ENCODE measurements at places on chromosomes 5 and 9.

- DNase-seq, result no peak
Measured at GRCh38 chr5:143930561-143930960, 118.6 kb downstream of the HMHB1 start.

- DNase-seq, result no peak
Measured at GRCh38 chr5:170387775-170388639, 1.2 kb downstream of the KCNMB1 start.

GRCh38 chr5:158530115-158530514, 569.6 kb downstream of the EBF1 start:
- no peak for DNase-seq

DNA sequence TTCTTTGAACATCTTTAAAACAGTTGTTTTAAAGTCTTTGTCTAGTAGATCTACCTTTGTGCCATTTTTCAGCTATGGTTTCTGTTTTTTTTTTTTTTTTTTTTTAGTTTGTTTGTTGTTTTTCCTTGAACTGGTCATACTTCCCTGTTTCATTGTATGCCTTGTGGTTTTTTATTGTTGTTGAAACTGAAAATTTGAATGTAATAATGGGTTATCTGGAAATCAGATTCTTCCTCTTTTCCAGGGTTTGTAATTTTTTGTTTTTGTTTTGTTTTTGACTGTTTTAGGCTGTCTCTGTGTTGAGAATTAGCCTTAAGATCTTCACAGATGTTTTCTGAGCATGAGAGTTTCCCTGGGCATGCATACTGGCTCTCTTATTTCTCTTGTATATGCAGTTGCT, 269.6 kb upstream of the DAP start:
- DNase-seq, result no peak

DNA sequence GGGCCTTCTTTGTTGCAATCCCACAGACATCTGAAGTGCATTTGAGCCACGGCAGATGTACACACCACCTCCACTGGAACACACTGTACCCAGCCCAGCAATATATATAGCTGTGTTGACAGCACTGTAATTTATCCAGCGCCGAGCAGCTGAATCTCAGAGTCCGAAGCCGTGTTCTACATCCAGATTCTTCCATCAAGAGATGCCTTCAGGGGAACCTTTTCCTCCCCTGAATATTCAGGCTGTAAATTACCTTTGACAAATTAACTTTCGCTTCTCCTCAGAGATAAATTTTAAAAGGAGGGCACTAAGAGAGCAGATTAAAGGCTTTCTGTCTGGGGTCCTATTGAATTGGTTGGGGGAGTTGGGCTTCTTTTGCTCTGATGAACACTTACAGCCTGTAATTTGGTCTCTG, 76.4 kb downstream of the ROR2 start:
- DNase-seq, result no peak

DNA sequence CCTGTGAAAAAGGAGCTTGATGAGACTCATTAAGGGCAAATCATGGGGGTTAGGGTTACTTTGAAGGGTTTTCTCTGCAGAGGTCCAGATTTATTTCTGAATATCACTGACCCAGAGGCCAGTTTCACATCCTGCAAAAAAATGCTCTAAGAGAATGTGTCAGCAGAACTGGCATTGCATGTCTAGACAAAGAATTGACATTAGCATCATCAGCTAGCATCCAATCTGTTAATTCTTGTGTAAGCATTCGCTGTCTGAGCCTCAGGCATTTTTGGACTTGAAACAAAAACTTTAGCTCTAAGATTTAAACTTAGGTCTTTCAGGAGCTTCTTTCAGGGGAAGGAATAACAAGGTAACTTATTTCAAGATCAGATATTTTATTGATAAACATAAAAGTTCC, 187.9 kb upstream of the ELL2 start:
- DNase-seq, result no peak

DNA sequence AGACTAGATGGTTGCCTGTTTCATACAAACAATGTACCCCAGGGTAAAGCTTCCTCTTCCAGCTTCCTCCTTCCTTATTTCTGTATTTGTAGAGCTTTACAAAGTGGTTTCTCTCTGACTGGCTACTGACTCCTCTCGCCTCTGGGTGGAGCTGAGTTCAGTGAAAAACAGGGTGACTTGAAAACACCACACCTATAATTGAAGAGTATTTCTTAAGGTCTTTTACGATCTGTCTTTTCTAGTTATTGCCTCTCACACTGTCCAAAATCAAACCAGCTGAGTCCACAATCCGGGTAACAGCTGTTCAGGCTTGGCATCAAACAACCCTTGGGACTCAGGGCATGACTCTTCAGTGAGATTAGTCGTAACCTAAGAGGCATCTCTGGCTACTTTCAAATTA, 200.4 kb downstream of the ARRDC3 start:
- no peak for DNase-seq

DNA sequence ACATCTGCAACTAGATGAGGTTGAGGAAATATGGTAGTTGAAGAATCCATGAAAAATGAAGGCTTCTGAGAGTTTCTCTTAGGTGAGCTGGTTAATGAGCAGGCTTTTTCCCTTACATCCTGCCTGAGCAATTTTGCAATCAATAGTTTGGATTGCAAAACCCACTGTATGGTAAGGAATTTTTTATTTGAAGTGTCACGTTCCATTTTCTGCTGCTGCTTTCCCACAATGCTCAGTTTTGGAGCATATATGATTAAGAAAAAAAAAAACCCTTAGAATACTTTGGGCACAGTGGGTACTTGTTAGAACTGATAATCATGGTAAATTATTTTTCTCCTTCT, 144.2 kb downstream of the PCSK1 start:
- no peak for DNase-seq

- DNase-seq, result no peak
Measured at GRCh38 chr5:149271195-149271715, 404 bp upstream of the AFAP1L1 start.

GRCh38 chr9:89969881-89970639, 365.2 kb downstream of the GADD45G start:
- no peak for DNase-seq

DNA sequence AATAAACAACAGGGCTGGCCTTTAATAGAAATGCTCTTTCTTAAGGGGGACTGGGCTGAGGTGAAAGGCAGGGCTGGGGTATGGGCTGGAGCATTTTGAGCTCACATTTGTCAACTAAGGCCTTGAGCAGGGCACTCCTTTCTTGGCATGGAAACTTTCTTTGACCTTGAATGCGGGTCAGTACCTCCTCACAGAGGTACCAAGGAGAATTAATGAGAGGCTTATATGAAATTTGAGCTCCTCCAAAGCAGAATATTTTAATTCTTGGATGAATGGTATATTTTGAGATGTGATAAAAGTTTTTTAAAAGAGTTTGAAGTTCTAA, 3.1 kb downstream of the CYSTM1 start:
- no peak for DNase-seq

- DNase-seq, result no peak
Measured at GRCh38 chr5:141692919-141693725, 11.1 kb upstream of the ARAP3 start.

DNA sequence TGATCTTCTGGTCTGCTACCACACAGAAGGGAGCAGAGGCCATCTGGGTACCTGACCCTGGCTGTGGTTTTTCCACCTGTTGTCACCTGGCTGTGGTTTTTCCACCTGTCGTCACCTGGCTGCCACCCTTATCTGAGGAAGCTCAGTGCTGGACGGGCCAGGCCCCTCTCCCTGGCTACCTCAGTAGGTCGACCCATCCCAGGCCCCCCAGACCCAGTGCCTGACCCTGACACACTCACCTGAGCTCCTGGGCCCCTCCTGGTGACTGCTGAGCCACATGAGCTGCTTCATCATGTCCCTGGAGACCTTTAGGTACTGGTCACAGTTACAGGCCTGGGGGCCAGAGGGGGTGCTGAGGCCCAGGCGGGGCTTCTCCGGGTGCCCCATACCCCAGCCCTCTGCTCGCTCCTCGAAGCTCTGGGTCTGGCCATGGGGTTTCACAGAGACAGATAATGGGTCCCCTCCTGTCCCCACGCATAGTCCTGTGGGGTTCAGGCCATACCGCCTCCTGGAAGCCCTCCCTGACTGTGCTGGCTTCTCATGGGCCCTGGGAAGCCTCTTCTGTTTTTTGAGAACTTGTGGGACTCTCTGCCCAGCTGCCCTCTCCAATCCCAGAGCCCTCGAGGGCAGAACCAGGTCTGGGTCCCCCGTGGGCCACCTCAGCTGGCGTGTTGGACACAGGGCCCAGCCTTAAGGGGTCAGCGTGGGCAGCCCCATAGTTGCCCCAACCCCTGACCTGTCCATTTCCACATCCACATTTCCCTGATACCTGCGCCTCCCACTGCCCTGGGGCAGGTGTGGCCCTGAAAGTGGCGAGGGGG, 7.5 kb upstream of the NRARP start:
- peak; percentile 42 for DNase-seq

GRCh38 chr5:16980983-16981382, 44.9 kb upstream of the MYO10 start:
- DNase-seq, result no peak

DNA sequence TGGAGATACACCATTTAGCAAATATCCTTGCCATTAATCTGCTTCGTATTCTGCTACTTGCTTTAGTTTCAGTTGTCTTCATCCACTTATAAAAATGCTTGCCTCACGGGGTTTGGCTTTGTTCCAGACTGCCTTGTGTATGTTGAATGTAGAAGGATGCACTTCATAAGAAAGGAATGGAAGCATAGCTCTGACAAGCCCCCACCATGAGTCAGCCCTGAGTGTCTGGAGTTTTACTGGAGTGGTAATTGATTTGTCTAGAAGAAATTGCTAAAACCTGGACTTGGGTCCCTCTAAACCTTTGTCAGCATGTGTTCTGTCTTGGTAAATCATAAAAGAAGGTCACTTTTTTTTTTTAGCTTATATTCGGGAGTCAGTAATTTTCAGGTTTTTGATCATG, 4.6 kb downstream of the TEX48 start:
- DNase-seq, result peak; percentile 60

DNA sequence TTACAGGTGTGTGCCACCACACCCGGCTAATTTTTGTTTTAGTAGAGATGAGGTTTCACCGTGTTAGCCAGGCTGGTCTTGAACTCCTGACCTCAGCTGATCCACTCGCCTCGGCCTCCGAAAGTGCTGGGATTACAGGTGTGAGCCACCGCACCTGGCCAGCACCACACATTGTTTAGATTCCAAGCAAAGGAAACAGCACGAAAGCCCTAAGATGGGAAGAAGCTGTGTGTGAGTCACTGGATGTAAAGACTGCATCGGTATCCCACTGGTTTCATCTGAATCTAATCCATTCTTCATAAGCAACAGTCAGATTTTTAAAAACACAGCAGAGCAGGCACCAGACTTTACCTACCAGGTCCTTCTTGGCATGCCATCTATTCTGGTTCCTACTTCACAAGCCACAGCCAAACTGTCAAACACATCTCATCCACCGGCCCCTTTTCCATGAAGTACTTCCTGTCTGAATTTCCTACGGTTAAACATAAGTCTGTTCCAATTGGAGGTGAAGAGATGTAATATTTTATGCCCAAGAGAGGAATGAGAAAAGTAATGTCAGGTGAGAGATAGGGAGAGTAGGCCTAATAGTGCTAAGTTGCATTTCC, 17.4 kb downstream of the UBTD2 start:
- DNase-seq, result no peak

DNA sequence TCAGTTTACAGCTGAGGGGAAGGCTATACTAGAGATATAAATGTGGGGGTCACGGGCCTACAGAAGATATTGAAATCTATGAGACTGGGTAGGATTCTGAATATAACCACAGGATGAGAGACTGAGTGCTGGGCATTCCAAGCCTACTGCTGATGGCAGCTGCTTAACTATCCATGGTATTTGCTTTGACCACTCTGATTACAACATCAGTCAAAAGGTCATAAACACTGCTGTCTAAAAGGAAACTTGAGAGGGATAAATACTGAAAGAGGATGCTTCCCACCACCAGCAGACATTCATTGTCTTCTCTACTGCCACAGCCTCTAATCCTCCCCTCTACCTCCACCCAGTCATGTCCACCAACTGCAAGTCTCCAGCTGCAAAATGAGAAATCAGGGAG, 3.8 kb downstream of the ZNF622 start:
- DNase-seq, result no peak

- DNase-seq, result no peak
Measured at GRCh38 chr5:132411304-132412013, 41.9 kb downstream of the SLC22A5 start.

DNA sequence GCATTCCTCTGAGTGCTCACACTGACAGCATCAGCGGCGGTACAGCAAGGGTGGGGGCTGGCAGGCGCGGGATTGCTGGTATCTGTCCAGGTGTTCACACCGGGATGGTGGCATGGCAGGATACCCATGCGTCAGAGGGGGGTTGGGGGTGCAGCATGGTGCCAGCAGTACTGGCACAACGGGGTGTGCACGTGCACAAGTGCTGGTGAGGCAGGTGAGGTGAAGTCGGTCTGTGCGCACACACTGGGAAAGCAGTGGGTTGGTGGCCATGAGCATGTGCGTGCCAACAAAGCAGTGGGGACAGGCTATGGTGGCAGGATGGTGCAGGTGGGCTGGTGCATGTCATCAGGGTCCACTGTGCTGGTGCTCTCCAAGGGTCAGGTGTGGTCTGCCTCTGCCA, 819.6 kb upstream of the EDIL3 start:
- DNase-seq, result no peak

GRCh38 chr5:83029912-83030311, 47.3 kb downstream of the TMEM167A start:
- DNase-seq, result no peak

- no peak for DNase-seq
Measured at GRCh38 chr9:120716483-120716882, 2.2 kb upstream of the MEGF9 start.

- no peak for DNase-seq
Measured at GRCh38 chr5:25029004-25029403, 384.2 kb upstream of the CDH10 start.

DNA sequence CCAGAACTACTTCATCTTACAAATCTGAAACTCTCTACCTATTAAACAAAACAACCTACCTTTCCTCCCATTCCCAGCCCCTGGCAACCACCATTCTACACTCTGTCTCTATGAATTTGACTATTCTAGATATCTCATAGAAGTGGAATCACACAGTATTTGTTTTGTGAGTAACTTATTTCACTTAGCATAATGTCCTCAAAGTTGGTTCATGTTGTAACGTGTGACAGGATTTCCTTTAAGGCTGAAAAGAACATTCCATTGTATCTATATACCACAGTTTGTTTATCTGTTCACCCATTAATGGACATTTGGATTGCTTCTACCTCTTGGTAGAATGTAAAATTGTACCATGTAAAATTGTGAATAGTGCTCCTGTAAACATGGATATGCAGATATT, 70.1 kb upstream of the NXNL2 start:
- no peak for DNase-seq
